Myocyte (in vitro differentiated cells): ENCODE measurements at places on chromosomes 2 and 18.

- no peak for DNase-seq
These were observed 131.7 kb upstream of the CDH20 start for GRCh38 chr18:61201511-61201910.

- DNase-seq, result no peak
These were observed 5.8 kb upstream of the GBX2 start for GRCh38 chr2:236173729-236174607.

DNA sequence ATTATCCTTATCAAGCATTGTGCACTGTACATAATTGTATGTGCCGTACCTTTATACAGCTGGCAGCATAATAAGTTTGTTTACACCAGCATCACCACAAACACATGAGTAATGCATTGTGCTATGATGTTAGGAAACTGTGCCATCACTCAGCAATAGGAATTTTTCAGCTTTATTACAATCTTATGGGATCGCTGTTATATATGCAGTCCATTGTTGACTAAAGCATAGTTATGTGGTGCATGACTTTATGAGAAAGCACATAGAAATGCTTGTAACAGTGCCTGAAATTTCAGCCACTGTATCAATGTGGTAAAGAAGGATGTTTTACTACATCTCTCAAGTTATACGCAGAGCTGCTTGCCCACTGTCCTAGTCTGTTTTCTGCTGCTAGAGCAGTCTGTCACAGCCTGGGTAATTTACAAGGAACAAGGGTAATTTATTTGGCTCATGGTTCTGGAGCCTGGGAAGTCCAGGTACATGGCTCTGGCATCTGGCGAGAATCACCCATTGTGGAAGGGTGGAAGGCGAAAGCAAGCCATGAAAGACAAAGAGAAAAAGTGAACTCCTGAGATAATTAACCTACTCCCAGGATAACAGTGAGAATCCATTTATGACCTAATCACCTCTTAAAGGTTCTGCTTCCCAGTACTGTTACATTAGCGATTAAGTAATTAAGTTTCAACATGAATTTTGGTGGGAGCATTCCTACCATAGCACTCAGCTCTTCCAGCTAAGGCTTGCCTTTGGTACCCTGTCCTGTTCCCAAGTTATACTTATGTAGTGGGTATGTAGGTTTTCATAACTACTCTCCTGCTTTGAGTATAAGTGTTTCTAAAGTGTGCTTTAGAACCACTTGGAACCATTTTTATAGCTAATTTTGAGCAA lies 4.6 kb downstream of the MAP3K20 start:
- no peak for DNase-seq

- DNase-seq, result peak; percentile 47
These were observed 986.7 kb upstream of the CDH2 start for GRCh38 chr18:29163596-29163995.

- DNase-seq, result no peak
These were observed 127.5 kb upstream of the TMEM200C start for GRCh38 chr18:6022845-6023244.

GRCh38 chr2:65918760-65919187 lies 486.4 kb upstream of the SPRED2 start:
- no peak for DNase-seq

- DNase-seq, result peak; percentile 76
These were observed 57.2 kb downstream of the CDC42EP3 start for GRCh38 chr2:37614061-37614738.

- DNase-seq, result no peak
These were observed 123.5 kb upstream of the FOSL2 start for GRCh38 chr2:28269019-28269784.

- DNase-seq, result no peak
These were observed 369.3 kb upstream of the RND3 start for GRCh38 chr2:150856596-150857281.

- no peak for DNase-seq
These were observed 198.4 kb downstream of the EIPR1 start for GRCh38 chr2:3179208-3179607.

DNA sequence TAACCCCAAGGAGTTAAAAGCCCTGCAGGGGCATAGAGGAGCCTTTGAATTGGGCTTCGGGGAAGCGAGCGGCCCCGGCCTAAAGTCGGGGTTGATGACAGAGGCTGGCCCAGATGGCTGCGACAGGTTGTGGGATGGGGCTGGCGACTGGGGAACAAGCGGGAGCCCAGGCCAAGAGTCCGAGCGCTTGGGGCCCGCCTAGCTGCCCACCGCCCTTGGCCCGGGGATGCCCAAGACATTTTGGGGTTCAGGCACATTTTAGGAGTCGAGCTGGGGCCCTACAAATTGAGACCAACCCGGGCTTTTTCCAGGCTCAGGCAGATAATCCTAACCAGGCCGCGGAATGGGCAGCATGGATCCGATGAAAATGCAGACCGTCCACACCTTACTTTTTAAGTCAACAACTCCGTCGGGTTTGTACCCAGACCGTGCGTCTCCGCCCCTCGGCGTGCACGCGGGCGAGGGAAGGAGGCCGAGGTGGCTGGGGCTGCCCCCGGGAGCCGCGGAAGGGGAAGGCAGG lies 507 bp downstream of the RTKN start:
- no peak for DNase-seq

DNA sequence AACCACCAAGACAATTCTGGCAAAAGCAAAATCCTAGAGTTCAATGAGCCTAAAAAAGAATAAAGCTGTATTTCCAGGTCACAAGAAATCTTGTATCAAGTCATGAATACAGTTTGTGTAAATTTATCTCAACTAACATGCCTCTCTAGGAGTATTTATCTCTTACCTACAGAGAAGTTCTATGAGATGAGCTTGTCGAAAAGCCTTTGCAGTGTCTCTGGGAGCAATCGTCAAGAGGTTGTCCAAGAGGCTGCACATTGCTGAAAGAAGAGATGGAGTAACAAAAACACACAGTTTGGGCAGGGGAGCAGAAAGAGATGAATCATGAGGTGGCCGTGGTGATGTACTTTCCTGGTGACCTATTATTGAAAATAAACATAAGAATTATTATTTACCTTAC lies 112.0 kb upstream of the CD226 start:
- DNase-seq, result no peak

- DNase-seq, result no peak
These were observed 339.5 kb downstream of the GULP1 start for GRCh38 chr2:188631037-188631809.

- no peak for DNase-seq
These were observed 202.1 kb downstream of the SH3RF3 start for GRCh38 chr2:109331081-109331480.

DNA sequence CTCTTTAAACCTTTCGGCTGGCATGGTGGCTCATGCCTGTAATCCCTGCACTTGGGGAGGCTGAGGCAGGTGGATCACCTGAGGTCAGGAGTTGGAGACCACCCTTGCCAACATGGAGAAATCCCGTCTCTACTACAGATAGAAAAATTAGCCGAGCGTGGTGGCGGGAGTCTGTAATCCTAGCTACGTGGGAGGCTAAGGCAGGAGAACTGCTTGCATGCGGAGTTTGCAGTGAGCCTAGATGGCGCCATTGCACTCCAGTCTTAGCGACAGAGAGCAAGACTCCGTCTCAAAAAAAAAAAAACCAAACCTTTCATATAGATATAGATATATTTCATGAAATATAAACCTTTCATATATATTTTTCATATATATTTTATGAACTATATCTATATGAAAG lies 864.7 kb downstream of the TRIB2 start:
- no peak for DNase-seq

DNA sequence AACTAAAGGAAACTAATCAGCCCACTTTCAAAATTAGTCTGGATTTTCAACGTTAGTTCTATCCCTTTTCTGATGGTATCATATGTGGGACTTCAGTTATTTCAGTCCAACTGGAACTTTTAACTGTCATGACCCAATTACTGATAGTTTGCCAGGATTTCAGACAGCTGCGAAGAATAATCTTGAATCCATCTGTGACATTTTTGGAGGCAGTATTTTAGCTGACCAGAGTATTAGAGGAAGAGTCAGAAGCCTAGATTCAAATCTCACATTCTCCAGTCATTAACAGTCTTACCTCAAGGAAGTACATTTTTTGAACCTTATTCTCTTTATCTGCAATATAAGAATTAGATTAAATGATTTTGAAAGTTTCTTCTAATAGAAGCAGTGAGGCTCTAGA lies 81.3 kb downstream of the PTRHD1 start:
- peak; percentile 70 for DNase-seq

DNA sequence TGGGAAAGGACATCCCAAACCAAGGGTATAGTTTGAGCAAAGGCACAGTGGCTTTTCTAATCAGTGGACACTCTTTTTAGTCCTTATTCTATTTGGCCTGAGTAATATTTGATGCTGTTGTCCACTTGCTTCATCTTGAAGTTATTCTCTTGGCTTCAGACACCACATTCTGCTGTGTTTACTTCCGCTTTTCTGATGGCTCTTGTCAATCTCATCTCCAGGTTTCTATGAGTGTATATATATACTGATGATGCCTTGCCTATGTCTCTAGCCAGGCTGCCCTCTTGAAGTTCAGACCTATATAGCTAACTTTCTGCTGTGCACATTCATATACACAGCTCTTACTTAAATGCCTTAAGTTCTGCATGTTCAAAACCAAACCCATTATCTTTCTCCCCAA lies 83.1 kb downstream of the EFEMP1 start:
- no peak for DNase-seq

GRCh38 chr2:197198890-197199289 lies 111.7 kb downstream of the ANKRD44 start:
- no peak for DNase-seq

DNA sequence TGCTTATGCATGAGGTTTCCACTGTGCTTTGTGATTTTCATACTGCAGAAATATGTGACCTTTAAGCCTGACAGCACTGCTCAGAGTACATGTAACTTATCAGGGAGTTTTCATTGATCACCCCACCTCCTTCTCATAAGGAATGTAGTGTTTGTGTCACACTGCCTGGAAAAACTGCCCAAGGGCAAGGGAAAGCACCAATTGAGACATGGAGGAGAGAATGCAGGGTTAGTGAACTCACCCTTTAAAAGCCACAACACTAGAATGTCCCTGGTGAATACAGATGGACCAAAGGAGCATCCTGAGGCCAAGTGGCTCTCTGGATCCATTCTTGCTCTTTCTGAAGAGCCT lies 147.2 kb upstream of the SPATS2L start:
- no peak for DNase-seq
